Left colon (tissue), 2 donors: ENCODE measurements at places on chromosomes 3 and 15. TPM values are rescaled to one million over a fixed set of nuclear protein-coding genes. Genes with fewer than 3 reads are reported as not detected.

- DNase-seq = no peak
Measured at GRCh38 chr3:172776049-172776717, 25.7 kb downstream of the ECT2 start.

DNA sequence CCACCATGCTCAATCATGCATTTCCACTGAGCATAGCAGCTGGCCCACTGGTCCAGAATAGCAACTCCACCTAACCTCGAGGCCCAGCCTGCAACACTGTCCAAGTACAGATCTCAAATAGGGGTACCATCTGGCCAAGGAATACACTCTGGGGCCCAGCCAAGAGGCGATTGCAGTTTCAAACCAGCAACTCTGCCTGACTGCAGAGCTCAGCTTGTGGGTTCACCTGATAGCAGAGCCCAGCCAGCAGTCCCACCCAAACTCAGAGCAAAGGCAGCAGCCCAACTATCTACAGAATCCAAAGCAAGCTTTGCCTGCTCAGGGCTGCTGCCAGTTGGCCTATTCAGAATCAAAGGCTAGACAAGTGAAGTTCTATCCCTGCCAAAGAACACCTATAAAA lies 30.5 kb downstream of the POLQ start:
- DNase-seq = no peak

GRCh38 chr3:38730281-38730680 lies 80.8 kb upstream of the SCN5A start:
- no peak for DNase-seq

- DNase-seq = no peak
Measured at GRCh38 chr3:31926543-31926942, 54.5 kb downstream of the OSBPL10 start.

GRCh38 chr15:90115783-90116182 lies 13.5 kb upstream of the IDH2 start:
- no peak for DNase-seq

DNA sequence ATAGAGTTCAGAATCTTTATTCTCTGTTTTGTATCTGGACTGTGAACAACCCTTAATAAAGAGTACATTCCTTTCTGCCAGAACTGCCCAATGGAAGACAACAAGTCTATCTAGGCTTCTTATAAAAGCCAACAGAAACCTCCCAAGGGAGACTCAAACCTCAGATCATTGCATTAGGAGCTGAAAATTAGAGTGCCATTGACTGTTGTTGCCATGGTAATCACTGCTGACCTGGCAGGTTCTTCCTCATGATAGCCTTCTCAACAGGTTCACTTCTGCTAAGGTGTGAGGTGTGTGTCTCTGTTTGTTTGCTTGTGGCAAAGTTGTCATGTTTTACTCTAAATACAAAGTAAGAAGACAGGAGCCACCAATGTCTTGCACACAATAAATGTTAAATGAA lies 79.2 kb downstream of the TMEM108 start:
- no peak for DNase-seq

DNA sequence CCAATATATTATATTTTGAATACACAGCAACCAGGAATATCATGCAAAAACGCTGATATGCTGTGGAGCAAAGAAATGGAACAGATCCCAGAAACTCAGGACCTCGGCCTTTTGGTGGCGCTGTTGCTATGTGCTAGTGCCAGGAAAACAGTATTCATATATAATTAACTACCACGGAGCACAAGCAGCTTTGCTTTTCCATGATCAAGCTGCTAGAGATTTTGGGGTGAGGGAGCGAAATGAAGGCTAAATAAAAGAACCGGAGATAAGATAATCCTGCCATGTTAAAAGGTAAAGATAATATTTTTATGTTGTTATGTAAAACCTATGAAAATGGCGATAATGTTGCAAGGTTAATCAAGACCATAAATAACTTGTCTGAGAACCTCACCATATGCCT lies 157.7 kb upstream of the FAM3D start:
- peak; percentile 67 for DNase-seq

GRCh38 chr3:41207355-41207754 lies 8.1 kb downstream of the CTNNB1 start:
- no peak for DNase-seq

DNA sequence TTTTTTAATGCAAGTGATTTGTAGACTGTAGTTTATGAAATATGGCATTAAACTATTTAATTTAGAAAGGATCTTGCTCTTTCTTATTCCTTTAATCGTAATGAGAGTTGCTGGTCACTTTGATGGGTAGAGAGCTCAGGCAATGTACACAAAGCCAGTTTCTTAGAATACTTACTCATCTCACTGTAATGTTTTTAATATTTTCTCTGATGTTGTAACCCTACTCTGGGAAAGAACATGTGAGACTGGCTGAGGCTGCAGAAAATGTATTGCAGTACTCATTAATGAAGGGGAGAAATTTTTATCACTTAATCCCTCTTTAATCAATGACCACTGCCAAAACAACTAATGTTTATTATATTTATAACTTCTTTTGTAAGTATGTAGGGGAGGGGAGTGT lies 479.4 kb upstream of the KCNMB2 start:
- no peak for DNase-seq

- DNase-seq = no peak
Measured at GRCh38 chr15:88450125-88450798, 16.9 kb downstream of the MRPL46 start.

DNA sequence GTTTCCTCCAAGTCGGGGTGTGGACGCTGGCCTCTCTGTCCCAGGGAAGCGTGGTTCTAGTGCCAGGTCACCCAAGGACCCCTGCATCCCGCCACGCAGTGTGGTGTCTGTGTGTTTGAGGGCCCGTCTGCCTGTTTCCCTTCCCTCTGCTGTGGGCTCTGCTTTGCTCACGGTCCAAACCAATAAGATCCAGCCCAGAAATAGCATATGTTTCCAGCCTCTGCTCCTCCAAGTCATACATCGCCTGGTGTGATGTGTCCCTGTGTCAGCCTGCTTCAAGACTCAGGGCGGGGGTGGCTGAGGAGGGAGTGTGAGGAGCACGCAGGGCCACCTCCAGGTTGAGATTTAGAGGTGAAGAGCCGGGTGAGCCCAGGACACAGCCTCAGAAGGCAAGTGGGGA lies 21.9 kb upstream of the RPL29 start:
- DNase-seq = no peak

DNA sequence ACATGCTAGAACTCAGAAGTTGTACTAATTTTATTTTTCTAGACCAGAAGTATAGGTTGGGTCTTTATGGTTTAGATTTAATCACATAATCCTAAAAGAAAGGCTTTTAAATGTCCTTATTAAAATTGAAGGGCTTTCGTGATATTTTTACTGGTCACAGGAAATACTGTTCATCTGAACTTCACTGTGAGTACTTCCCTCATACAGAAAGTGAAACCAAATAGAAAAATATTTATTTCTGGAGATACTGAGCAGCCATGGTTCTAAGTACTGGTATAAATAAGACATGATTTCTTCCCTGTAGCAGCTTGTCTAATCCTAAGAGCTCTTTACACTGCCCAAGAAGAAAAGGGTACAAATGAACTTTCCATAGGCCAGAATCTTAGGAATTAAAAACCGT lies 2.0 kb downstream of the SNRK start:
- DNase-seq = no peak

- DNase-seq = no peak
Measured at GRCh38 chr15:76035593-76035992, 23.4 kb upstream of the NRG4 start.

DNA sequence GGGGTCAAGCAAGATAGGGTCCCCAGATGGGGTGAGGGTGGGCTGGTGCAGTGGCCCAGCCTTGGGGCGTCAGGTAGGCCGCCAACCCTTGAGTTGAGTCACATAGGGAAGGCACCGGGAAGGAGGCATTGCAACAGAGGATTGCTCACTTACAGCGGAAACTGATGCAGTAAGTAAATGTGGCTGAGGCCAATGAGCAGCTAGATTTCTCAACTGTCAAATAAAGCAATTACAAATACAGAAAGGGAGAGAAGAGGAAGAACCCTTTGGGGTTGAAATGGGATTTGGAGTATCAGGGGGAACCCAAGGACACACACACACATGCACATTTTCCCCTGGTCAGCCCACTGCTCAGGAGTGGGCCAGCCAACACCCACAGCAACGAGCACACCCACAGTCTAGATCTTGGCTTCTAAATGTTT lies 44.0 kb downstream of the CHSY1 start:
- no peak for DNase-seq

DNA sequence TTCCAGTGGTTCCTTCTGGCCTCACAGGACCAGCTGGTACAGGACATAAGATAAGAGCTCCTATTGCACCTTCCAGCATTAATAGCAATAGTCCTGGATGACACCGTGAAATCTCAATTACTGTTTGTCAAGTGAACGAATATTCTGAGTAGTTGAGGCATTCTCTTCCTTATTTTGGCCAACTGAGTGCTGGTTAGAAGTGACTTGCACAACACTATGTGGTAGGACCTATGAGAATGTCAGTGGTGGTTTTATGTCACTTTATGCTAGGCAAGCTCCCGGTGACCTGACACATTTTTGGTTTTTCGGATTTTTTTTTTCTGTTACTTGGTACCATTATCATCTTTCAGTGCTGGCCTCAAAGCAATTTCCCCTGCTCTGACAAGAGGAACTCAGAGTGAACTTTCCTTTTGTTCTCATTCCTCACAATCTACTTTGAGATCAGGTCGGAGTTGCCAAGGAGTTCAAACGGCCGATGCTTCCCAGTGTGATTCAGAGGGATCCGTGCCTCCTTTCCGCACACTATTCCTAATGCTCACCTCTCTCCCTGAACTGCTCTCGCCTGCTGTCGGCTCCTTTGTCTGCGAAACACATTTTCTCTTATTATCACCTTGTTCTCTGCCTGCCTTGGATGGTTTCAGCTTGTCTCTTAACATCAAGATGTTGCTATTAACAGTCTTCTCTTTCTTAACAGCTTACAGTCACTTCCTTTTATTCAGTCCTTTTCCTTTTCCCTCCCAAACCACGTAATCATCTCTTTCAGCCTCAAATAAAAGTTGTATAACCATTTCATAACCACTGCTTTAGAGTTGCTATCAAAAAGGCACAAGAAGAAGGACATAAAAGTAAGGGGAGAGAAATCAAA lies 35.8 kb downstream of the QTRT2 start:
- no peak for DNase-seq

DNA sequence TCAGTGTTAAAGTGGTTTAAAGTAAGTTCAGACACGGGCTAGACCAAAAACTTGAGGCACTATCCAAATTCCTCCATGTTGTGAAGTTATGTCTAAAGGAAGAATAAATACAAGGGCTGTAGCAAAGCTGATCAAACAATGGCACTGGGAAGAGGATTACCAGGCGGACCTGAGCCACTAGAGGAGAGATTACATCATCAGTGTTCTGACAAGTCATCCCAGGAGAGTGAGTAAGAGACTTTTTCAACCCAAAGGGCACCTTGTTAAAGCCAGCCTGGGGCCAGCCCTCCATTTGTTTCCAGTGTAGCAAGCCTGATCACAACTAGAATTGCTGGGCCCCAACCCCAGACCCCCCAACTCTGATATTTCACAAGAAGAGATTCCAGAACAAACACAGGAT lies 166.9 kb downstream of the DCLK3 start:
- DNase-seq = no peak

DNA sequence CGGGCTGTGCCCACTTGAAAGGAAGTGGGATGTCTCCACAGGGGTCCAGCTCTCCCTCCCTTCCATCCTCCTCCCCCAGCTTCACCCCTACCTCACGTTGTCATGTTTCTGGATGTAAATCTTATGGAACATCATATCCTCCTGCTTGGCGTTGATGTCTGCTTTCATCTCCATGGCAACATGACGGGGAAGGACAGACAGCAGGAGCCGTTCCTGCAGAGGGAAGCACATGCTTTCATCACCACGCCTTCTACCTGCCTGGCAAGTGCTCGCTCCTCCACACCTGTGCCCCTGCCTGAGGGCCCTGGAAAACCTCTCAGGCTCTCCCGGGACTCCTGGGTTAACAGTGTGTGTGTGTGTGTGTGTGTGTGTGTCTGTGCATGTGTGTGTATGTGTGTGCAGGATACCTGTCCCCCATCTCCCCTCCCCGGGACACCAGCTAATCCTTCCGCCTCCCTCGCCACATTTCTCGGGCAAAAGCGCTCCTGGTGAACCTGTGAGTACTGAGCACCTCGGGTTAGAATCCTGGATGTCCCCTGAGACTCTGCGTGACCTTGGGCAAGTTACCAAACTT lies 101.1 kb downstream of the ADCY5 start:
- no peak for DNase-seq

GRCh38 chr15:88166082-88166993 lies 90.2 kb downstream of the NTRK3 start:
- DNase-seq = no peak

- DNase-seq = no peak
Measured at GRCh38 chr15:43094416-43095030, 11.3 kb downstream of the UBR1 start.

GRCh38 chr3:3227640-3228039 lies 48.1 kb upstream of the CRBN start:
- DNase-seq = no peak

DNA sequence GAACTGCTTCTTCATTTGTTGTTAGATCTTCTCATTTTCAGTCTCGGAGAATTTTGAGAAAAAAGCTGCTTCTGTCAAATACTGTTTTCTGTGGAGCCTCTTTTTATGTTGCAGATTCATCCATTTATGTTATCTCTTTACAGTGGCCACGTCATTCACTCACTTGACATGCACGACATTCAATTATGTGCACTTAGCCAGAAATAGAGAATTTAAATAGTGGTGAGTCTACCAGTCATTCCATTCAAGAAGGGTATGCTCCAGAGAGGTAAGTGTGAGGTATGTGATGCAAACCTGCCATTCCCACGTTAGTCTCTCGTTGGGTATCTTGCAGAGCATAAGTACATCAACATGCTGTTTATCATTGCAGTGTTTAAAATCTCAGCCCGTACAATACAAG lies 9.8 kb downstream of the ARPP19 start:
- DNase-seq = no peak

- DNase-seq = no peak
Measured at GRCh38 chr3:152404976-152405375, 136.2 kb downstream of the MBNL1 start.

- DNase-seq = no peak
Measured at GRCh38 chr15:53851110-53851848, 91.8 kb upstream of the WDR72 start.

DNA sequence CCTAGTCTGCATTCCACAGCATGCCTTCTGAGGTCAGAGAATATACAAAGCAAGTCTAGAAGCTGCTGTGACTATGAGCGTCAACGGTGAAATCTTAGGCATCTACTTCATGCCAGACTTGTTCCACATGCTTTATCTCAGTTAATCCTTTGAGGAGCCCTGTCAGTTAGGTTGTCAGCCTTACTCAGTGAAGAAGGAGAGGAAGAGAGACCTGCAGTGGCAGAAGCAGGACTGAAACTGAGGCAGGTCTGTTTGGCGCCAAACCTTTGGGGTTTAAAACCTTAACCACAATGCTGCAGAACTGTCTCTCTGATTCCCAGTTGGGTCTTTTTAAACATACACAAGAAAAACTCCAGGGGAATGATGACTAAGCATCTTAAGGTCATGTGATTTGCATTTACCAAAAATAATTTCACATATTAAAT lies 139.0 kb upstream of the LIPC start:
- no peak for DNase-seq

- DNase-seq = no peak
Measured at GRCh38 chr3:53167418-53168174, 6.6 kb downstream of the PRKCD start.

GNAT1 gene
- not detected for total RNA-seq

LRRIQ4 gene
- total RNA-seq = 0.22 TPM

LRRC3B gene
- total RNA-seq = 0.06 TPM

UBA7 gene
- 102 TPM for total RNA-seq

TFDP2 gene
- total RNA-seq = 33.7 TPM

FETUB gene
- not detected for total RNA-seq

WDR53 gene
- 8.6 TPM for total RNA-seq

ITPKA gene
- 46.4 TPM for total RNA-seq

KLHL18 gene
- total RNA-seq = 17.7 TPM

CASR gene
- total RNA-seq = 0.31 TPM

CPNE9 gene
- not detected for total RNA-seq

HDGFL3 gene
- total RNA-seq = 13.6 TPM

NAALADL2 gene
- total RNA-seq = 21.1 TPM

TRPM1 gene
- total RNA-seq = not detected
